ENCODE measurements at places on chromosomes 2 and 18.

DNA sequence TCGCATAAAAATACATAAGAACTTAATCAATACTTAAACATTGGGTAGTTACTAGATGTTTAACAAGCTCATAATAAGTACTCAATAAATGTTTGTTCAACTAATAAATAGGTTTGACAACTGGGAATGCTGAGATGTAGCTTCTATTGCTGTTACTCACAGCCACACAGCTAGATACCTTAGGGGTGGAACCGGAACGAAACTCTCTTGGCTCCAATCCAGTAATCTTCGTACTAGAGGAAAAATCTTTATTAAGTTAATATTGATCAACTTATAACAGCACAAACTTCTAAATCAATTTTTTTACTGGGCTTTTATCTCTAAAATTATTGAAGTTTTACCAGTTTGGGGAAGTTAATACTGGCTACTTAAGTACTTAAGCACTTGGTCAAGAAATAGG, 247.8 kb downstream of the PAX3 start:
- DNase-seq: no peak

DNA sequence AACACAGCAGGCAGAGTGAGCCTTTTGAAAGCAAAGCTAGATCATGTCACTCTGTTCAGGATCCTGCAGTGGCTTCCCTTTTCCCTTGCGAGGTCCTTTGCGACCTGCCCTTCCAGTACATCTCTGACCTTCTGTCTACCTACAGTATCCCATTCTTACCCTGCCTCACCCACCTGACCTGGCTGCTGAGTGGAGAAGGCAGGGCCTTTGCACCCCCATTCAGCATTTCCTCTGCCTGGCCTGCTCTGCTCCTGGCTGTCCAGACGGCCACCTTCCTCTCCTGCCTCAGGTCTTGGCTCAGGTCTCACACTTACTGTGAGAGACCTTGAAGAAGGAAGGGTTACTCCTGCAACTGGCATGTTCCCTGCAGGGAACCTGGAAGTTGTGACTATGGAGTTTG, 77.4 kb downstream of the MAPRE2 start:
- DNase-seq: no peak

DNA sequence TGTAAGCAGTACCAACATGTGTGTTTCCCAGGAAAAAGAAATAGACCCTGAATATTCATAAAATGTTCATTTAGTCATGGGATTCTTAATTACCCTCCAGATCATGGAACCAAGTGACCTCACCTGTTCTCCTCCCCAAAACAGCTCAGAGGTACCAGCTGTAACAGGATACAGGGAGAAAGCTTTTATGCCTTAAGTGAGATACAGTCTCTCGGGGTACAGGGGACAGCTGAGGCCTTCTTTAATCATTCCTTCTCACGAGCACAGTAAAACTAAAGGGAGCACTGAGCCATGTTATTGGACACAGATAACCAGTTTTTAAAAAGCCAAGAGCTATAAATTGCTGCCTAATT, 16.6 kb downstream of the EPHA4 start:
- DNase-seq: no peak

DNA sequence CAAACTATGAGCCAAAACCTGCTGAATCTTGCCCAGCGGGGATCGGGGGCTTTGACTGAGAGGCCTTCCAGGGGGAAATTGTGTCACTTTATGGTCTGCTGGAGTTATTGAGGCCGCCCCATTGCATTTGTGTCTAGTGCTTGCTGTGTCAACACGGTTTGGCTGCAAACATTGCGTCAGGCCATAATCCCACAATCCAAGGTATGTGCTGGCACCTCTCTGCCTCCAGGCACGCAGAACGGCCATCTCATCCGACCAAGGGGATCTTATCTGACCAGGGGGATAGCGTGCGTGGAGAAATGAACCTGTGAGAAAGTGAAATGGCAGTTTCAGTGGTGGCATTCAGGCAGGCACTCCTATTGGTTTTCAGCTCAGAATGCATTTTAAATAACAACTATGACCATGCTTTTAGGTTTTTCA, 18.1 kb upstream of the LYPD6B start:
- no peak for DNase-seq

GRCh38 chr2:137321566-137321965, 556.2 kb downstream of the THSD7B start:
- DNase-seq: no peak

- DNase-seq: no peak
Observed at GRCh38 chr2:38262069-38262871, 114.8 kb downstream of the ATL2 start.

DNA sequence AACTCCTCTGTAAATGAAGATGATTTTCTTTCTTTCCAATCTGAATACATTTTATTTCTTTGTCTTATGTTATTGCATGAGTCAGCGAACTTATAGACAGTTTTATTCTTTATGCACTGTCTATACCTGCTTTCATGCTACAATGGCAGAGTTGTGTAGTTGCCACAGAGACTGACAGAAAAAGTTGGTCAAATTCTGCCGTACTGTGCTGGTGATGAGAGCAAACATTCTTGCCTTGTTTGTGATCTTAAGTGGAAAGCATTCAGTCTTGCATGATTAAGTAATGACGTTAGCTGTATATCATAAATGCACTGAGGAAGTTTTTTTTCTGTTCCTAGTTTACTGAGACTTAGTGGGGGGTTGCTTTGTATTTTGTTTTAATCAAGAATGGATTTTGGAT, 32.9 kb downstream of the ZC3H15 start:
- DNase-seq: no peak

DNA sequence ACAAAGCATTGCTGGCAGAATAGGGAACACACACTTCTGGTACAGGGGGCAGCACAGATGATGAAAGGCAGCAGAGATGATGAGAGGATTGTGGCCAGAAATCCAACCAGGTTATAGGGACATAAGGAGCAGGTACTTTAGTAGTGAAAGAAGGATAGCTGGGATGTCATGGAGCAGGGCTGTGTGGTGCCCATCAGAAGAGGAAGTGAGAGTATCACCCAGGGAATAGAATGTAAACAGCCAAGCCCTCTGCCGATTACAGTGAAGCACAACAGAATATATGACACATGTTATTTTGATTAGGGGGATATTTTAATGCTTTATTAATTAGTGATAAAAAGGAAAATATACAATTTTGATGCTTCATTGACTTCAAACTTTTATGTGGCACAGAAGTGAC, 883.4 kb upstream of the CDH2 start:
- DNase-seq: no peak

GRCh38 chr2:80351231-80351630, 46.7 kb upstream of the LRRTM1 start:
- DNase-seq: no peak

- no peak for DNase-seq
Observed at GRCh38 chr2:30039101-30039500, 107.7 kb upstream of the YPEL5 start.

GRCh38 chr2:191051177-191051576, 37.2 kb upstream of the STAT1 start:
- DNase-seq: no peak

GRCh38 chr18:28065031-28065792, 111.7 kb downstream of the CDH2 start:
- no peak for DNase-seq

DNA sequence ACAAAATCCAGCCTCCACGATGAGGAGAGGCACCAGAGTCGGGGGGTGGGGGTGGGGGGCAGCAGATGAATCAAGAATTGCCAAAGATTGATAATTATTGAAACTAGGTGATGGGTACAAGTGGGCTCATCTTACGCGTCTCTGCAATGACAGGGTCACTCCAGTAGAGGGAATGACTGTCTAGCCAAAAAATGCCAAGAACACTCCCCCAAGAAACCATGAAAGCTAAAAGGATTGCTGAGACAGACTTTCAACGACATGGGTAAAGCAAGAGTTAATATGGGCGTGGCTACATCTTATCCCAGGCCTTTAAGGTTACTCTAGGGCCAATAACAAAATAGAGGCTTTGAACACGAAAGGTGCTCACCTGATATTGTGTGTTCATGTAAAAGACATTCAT, 86.5 kb downstream of the STK39 start:
- no peak for DNase-seq

GRCh38 chr2:99809259-99809900, 319.6 kb upstream of the REV1 start:
- no peak for DNase-seq

DNA sequence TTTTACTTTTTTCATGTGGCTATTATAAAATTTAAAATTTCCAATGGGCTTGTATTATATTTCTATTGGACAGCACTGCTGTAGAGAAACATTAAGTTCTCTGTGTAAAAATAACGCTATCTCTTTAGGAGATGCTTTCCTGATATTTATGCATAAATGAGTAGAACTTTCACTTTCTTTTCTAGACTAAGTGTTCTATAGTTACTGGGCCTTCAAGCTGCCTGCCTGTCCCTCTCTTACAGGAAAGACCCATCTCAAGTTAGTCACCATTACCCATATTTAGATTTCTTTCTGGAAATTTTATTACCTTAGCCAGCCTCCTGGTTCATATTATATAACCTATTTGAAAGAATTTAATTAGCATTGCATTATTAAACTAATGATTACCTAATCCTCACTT, 4.8 kb downstream of the ITGA4 start:
- DNase-seq: no peak

DNA sequence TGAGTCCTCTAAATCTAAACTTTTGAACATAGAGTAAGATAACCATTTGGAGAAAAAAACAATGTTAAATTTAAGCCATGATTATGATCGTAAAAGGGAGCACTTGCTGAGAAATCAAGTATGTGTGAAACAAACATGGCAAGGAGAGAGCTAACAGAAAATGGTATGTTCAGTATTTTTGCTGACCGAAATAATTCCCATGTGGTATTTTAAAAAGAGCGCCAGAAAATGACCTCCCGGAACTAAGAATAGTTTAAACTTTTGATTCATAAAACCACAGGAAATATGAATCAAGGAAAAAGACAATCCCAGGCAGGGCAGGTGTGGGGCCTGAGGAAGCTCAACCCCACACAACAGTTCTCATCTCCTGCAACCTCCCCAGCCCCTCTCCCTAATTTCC, 74.2 kb downstream of the DOCK10 start:
- no peak for DNase-seq
